ENCODE measurements at places on chromosomes 16 and 17.
A peak's percentile ranks its signal among the peaks of the same experiment; 100 is the strongest.

GRCh38 chr17:44348234-44348987, 3.3 kb downstream of the GRN start:
- no peak for DNase-seq

DNA sequence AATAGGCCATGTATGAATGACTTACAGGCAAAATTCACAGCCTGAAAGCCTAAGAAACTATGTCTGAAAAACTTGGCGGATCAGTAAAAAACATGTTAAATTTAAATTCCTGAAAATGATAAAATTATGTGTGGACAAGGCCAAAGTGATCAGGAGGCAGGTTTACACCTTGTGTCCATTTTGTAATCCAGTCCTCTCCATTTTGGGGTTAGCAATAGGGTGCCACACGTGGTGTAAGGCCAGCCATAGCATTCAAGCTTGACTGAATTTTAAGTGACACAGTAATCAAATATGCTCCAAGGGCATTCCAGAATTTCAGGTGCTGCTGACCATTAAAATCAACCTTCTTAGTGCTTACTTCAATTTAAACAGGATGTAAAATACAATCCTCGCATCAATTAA, 2.7 kb downstream of the RNF43 start:
- DNase-seq: no peak

- no peak for DNase-seq
Observed at GRCh38 chr17:51711581-51711980, 446.9 kb downstream of the CA10 start.

DNA sequence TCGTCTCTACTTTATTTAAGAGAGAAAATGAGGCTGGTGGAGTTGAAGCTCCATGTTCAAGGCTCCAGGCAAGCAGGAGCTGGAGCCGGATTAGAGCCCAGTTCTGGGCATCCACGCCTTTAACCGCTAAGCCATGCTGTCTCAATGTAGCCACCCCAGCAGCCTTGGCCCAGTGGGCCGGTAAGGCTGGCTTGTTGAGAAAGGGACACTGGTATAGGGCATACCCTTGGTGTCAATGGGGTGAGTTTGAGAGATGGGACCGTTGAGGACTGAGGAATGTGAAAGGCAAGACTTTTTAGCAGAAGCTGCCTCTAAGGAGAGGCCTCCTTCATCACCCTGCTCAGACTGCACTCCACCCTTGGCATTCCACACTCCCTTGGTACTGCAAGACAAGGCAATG, 147.4 kb downstream of the CYLD start:
- no peak for DNase-seq

DNA sequence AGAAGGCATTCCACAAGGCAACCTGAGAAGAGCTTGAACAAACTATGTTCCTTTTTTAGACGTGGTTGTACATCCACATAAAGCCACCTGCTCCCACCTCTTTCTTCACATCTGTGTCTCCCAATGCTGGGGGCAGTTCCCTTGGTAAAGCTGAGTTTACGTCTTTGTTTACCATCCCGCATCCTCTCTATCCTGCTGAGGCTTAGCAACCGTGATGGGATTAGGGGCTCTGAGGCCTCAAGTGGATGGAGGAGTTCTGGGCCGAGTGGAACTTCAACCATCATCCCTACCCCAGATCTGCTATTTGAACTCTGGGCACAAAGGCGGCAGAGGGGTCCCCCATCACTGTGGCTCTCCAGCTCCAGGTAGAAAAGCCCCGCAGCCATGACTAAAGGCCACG, 94.2 kb upstream of the CREBBP start:
- DNase-seq: no peak

- no peak for DNase-seq
Observed at GRCh38 chr17:68456339-68457167, 743 bp downstream of the WIPI1 start.

DNA sequence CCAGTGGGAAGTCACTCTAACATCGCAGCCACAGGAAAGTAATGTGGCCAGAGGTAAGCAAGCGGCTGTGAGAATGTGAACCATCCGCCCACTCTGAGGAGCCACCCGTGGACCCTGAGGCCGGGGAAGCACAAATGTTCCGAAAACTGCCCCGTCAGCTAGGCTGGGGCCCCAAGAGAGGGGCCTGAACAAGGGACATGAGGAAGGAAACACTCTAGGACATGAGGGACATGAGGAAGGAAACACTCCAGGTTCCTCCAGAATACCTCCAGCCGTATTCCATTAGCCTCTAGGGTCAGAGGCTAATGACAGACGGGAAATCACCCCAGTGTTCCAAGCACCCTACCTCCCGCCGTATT, 317 bp downstream of the TEFM start:
- no peak for DNase-seq

- no peak for DNase-seq
Observed at GRCh38 chr17:28827672-28828071, 14.9 kb downstream of the FAM222B start.

- DNase-seq: no peak
Observed at GRCh38 chr16:49620158-49620868, 235.6 kb downstream of the ZNF423 start.

- no peak for DNase-seq
Observed at GRCh38 chr17:66549731-66550207, 247.4 kb downstream of the PRKCA start.

DNA sequence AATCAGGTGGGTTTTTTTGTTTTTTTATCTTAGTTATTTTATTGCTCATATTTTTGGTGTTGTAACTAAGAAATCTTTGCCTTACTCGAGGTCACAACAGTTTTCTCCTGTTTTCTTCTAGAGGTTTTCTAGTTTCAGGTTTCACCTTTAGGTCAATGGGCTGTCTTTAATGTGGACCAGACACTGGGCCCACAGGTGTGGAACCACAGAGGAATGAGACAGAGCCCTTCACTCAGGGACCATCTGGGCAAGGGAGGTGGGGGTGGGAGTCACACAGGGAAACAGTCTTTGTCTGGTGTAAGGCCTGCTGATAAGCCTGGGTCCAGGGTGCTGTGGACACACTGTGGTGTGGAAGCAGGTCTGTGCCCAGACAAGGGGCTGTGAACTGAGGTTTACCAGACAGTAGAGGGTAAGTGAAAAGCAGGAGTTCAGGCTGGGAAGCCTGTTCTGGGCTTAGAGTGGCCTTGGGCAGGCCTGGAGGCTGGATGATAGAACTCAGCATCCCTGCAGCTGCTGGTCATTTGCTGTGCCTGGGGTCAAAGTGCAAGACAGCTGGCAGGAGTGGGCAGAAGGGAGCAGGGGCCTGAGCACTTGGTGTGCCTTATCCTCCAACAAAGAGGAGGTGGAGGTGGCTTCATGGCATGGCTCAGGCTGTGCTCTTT, 75.6 kb downstream of the SPECC1 start:
- no peak for DNase-seq

DNA sequence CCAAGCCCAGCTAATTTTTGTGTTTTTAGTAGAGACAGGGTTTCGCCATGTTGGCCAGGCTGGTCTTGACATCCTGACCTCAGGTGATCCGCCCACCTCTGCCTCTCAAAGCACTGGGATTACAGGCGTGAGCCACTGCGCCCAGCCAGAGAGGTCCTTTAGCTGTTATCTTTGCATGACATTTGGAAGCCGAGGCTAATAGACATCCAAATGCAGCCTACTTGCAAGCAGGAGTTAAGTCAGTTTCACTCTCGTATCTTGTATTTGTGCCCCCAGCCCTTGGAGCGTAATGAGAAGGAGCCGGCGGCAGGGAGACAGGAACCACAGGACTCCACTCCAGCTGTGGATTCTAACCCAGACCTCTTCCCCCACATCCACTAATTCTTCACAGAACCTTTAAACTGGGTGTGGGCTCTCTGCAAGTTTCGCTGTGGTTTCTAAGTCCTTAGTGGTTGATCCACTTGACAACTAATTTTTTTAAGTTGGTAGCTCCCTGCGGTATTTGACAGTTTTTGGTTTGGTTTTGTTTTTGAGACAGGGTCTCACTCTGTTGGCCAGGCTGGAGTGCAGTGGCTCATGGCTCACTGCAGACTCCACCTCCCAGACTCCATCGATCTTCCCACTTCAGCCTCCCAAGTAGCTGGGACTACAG, 3.1 kb upstream of the CYTH1 start:
- no peak for DNase-seq

- no peak for DNase-seq
Observed at GRCh38 chr16:7571366-7571765, 238.7 kb downstream of the RBFOX1 start.

- DNase-seq: no peak
Observed at GRCh38 chr17:55996826-55997225, 156.4 kb upstream of the ANKFN1 start.

DNA sequence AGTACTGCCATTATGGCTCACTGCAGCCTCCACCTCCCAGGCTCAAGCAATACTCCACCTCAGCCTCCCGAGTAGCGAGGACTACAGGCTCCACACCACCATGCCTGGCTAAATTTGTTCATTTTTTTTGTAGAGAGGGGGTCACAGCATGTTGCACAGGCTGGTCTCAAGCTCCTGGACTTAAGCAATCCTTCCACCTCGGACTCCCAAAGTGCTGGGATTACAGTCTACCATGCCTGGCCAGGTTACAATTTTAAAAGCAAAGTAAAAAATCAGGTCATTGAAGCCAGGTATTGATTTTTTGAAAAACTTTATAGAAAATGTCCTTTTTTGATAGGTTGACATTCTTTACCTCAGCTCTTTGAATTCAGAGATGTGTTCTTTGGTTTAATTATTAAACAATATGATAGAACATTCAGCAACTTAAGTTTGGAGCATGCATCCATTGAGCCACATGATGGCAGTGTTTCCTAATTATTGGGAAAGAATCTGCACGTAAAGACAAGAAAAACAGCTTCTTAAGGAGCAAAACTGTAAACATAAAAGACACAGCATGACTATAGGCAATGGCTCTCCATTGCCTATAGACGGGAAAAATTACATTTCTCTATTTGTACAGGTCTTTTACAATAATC, 1.7 kb upstream of the SLC16A11 start:
- DNase-seq: peak; percentile 3

GRCh38 chr17:81508639-81509206, 3.9 kb downstream of the ACTG1 start:
- no peak for DNase-seq

- DNase-seq: no peak
Observed at GRCh38 chr17:29129731-29130130, 50.5 kb downstream of the MYO18A start.

DNA sequence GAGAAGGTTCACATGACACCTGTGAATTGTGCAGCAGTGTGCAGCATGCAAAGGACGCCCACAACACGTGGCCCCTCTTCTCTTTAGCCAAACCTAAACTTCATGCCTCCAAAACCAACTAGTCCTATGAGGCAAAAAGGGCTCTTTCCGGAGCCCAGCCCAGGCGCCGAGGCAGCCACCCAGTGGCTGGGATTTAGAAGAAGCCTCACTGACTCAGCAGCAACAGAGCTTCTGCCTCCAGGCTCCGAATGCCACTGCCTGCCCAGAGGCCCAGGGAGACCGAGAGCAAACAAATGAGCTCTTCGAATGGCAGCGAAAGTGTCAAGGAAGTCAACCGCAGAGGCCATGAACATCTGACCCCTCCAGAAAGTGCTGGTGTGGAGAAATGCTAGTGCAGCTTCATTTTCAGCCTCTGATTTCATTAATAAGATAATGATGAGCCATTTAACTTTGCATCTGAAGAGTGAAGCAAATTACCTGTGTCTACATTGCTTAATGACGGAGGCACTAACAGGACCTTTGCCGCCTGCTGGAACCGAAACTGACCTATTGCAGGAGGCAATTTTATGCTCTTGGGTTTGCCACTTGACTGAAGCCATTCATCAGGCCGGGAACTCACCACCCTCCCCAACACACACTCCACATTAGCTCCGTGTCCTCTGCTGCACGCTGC, 157.7 kb upstream of the RPL38 start:
- DNase-seq: no peak

DNA sequence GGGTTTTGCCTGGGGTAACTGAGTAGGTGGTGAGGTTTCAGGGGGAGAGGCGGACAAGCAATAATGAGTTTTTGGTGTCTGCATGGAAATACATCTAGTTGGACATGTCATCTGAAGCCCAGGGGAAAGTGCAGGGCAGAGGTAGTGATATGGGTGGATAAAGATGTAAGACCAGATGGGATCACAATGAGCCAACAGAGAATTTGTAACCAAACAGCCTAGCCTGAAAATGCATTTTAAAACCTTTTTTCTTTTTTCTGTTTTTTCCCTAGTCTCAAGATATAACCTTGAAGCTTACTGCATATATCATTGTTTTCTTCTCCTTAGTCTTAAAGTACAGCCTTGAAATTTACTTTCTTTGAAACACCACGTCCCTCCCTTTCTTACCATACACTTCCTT, 3.7 kb upstream of the ZNF19 start:
- DNase-seq: no peak

All from NCI-H446 (cell line).